ENCODE measurements at places on chromosomes 1 and 21.
A peak's percentile ranks its signal among the peaks of the same experiment; 100 is the strongest.

- no peak for DNase-seq
These were observed 2.3 kb upstream of the CNR2 start for GRCh38 chr1:23915466-23915865.

- DNase-seq, result no peak
These were observed 135.8 kb upstream of the AJAP1 start for GRCh38 chr1:4518621-4519020.

DNA sequence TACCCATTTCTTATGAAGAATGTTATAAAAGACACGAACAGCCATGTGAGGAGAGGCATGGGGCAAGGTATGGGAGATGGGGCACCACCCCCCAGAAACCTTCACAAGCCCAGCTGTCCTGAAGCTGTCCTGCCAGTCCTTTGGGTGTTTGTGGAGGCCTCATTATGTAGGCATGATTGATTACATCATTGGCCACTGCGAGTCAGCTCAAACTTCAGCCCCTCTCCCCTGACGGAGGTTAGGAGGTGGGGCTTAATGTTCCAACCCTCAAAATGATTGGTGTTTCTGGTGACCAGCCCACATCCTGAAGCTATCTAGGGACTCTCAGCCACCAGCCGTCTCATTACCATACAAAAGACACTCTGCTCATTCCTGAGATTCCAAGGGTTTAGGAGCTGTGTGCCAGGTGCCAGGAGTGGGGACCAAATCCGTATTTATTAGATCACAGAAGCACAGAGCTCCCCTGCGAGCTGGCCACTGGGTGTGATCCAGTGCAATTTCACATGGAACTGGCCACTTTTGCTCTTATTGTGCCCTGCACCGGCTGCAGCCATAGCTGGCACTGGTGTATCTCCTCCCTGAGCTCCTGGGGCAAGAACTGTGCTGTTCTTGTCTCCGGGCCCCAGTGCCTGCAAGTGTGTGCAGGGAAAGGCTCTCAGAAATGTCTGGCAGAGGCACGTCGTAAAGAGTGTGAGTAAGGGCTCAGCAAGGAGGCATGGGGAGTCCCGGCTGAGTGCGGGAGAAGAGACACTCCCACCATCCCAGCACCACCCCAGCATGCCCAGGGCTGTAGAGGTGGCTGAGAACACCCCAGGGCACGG lies 10.5 kb downstream of the KIAA1614 start:
- no peak for DNase-seq

DNA sequence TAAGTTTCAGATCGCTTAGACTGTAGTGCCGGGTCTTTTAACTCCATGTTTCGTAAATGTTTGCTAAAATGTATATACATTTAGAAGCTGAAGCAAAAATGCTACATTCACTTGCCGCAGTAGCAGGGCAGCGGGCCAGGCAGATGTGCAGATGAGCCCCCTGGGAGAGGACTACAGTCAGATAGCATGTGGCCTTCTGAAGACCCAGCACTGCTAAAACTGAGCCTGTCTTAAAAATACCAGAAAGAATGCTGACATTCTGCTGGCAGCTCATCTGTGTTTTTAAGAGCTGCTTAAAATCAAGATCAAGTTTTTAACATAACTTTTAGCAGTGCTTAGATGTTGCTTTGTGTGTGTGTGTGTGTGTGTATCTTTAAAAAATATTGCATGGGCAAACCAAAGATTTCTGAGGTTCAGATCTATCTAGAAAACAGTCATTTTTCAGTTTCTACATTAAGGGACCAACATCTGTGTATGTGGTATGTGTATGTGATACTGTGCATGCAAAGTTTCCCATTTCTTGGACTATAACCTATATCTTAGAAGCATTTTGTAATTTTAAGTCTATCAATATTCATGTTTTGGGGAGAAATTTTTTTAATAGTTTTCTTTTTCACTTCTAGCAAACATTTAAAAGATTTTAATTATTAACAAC lies 31.7 kb downstream of the CHRM3 start:
- no peak for DNase-seq

GRCh38 chr1:27015260-27015659 lies 2.6 kb upstream of the TENT5B start:
- no peak for DNase-seq

- no peak for DNase-seq
These were observed 690.7 kb downstream of the ADGRL2 start for GRCh38 chr1:82491301-82492048.

DNA sequence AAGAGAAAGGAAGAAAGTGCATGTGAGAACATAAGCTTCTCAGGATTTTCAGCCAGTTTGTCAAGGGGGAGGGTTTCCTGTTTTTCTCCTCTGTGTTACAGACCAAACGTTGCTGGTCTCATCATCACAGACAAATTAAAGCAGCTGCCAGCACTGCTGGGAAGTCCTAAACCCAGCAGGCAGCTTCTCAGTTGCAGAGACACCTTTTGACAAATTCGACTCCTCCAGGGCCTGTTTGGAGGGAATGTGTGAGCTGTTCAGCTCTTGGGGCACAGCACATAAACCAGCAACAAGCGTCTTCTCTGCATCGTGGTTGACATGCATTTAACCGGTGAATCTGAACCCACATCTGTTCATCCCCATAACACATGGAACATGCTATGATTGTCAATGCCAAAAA lies 454.6 kb upstream of the RUNX1 start:
- no peak for DNase-seq

DNA sequence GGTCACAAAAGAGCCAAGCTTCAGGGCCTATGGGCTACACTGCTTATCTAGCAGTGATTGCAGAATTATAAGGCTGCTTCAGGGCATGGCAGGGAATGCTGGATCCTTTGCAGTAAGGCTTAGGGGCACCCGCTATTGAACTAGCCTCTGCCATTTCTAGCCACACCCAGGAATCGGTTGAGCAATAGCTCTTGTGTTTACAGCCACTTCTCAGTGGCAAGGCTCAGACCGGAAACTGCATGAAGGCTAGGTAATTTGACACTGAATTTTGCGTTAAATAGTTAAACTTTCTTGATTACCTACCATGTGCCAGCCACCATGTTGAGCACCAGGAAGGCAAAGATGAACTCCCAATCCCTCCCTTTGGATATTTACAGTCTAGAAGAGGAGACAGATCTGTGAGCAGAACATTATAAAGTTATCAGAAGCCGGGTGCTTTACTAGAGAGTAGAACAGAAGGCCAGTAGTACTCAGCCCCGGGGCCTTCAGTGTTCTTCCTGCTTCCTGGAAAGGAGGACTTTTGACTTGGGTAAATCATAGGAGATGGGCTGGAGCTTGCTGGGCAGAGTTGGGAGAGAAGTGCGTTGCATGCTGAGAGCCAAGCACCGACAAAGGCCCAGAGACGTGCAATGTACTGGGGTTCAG lies 98.6 kb upstream of the LPGAT1 start:
- no peak for DNase-seq

- no peak for DNase-seq
These were observed 16.9 kb downstream of the MATN1 start for GRCh38 chr1:30706528-30706927.

DNA sequence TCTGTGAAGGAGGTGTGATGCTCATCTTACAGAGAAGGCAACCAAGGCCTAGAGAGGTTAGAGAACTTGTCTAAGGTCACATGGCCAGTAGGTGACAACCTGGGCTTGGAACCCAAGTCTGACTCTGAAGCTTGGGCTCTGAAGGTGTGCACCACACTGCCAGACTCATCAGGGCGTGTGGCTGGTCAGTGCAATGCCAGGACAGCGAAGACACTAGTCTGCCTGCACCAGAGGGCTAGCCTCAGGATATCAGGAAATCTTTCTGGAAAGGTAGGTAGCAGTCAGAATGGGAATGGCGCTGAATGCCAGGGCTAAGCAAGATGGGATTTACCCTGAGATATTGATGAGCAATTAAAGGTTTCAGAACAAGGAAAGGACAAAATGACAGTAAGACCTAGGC lies 34.9 kb downstream of the ELK4 start:
- no peak for DNase-seq

- peak; percentile 0 for DNase-seq
These were observed 74.8 kb downstream of the FNBP1L start for GRCh38 chr1:93522721-93523120.

DNA sequence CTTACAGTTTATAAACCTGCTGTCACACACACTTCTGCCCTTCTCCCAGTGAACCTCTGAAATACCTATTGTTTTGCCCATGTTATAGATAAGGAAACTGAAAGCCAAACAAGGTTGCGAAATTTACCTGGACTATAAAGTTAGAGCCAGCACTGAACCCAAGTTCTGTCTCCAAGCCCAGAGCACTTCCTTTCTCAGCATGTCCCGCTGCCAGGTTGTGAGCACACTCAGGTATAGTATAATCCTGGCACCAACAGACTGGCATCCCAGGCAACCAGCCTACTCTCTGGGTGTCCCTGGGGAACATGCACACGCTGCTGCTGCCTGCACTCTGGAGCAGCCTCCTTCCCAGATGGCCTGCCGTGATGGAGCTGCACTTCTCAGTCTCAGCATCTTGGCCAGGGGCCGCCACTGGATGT lies 45.1 kb downstream of the PGBD5 start:
- DNase-seq, result no peak

DNA sequence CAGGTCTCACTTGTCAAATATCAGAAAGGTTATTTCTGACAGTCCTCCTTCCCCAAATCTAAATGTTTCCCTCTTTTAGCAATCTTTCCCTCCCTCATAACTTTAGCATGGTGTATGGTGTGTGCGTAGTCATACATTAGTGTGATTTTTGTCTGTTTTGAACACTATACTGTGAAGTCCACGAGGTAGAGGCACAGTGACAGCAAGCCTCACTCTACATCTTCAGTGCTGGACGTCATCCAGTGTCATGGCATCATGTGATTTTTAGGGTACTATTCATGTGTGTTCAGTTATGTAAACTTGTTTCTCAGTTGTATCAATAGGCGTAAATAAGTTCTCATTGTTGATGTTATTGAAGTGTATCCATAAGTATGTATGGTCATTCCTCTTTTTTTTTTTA lies 39.1 kb downstream of the DYRK1A start:
- no peak for DNase-seq
